ENCODE measurements at places on chromosomes 11 and 22.

DNA sequence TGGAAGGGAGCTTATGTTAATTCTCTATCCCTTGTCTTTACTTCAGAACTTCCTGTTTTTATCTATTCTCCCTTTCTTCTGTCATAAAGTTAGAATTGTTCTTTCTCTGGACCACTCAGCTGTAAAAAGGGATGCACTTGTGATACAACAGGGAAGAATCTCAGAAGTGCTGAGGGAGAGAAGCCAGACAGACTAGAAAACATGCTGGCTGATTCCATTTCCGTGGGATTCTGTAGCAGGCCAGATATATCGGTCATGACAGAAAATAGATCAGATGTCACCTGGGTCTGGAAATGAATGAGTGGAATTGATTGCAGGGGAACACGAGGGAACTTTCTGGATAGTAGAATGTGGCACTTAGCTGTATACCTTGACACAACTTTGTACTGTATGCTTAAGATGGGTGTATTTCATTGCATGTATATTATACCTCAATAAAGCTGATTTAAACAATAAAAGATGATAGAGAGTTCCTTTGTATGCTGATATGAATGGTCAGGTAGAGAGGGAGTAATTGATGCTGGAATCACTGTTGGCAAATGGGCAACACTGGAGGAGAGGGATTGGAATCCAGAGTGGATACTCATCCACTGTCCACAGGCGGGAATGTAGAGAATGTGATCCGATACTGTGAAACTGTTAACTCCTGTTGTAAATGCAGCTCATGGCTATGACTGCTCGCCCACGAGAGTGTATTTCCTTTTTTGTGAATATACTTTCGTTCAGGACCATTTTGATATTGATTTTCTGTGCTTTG, 59.6 kb downstream of the ATXN10 start:
- no peak for DNase-seq

DNA sequence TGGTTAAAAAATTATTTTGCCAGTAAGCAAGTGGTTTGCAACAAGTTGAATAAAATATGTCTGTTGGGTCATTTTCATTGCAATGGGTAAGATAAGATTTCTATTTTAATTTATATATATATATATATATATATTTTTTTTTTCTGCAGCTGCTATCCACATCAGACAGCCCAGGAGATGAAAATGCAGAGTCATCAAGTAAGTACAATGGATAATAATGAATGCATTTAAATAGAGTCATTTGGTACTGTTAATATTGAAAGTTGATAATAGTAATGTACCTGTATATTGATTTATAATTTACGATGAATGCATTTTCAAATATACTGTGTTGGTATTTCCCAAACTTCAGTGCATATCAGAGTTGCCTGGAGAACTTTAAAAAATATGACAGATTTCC, 11.5 kb downstream of the BIRC3 start:
- DNase-seq: no peak

DNA sequence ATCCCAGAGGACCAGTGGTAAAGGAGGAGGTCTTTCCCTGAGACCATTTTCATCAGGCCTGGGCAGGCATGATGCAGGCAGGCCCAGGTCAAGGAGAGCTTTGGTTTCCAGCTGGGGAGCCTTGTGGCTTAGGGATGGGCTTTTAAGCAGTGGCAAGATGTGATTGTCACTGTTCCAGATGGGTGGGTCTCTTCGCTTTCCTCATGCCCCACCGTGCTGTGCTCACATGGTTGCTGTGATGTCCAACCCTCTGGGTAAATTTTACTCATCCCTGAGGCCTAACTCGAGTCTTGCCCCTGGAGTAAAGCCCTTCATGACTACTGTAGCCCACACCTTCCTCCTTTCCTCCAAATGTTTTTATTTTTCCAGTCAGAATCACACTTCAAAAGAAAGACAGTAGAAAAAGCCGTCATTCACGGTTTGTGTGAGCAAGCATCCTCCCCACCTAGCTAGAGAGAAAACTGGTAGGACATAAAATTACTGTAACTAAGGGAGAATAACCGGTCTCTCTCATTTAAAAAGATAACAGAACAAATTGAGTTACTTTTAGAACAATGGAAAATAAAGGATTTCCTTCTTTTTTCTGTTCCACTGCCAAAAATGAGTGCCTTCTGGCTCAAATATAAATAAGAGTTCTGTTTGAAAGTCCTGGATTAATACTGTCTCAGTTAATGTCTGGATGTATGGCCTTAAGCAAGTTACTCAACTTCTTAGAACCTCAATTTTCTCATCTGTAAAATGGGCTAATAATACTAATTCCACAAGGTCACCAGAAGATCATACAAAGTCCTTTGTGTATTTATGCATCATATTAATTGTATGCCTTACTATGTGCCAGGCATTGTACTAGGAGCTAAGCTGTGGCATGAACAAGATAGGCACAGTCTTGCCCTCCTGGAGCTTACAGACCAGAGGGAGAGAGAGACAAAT, 84.9 kb downstream of the ME3 start:
- DNase-seq: no peak

DNA sequence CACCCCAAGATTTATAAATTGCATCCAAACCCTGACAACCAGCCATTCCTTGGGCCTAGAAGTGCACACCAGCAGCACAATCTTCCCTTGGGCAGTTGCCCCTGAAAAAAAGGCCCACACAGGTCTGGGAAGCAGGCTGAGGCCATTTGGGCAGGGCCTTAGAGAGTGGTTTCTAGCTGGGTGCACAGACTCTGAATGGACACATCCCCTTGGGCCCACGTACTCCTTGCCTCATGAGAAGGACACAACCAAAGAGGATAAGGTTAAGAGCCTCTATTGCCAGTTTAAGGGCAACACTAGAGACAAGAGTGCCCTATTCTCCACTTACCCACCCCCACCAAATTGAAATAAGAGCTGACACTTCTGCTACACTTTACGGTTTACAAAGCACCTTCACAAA, 933 bp upstream of the PANX3 start:
- no peak for DNase-seq

DNA sequence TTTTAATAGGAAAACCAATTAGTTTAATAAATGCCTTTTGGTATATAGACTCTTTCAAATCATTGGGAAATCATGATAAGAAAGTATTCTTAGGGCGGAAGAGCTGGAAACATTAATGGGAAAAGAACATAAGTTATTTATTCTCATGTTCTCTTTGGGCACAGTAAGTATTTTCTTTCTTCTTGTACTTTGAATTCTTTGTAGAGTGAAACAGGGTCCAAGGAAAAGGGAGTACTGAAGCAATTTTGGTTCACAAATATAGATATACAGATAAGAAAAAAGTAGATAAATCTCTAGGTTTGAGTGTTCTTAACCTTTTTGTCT, 123.2 kb downstream of the MICAL2 start:
- DNase-seq: no peak

- DNase-seq: peak; percentile 27
These were observed 135.1 kb downstream of the BCR start for GRCh38 chr22:23315341-23315917.

GRCh38 chr11:45395421-45395820, 109.3 kb upstream of the SYT13 start:
- DNase-seq: no peak

DNA sequence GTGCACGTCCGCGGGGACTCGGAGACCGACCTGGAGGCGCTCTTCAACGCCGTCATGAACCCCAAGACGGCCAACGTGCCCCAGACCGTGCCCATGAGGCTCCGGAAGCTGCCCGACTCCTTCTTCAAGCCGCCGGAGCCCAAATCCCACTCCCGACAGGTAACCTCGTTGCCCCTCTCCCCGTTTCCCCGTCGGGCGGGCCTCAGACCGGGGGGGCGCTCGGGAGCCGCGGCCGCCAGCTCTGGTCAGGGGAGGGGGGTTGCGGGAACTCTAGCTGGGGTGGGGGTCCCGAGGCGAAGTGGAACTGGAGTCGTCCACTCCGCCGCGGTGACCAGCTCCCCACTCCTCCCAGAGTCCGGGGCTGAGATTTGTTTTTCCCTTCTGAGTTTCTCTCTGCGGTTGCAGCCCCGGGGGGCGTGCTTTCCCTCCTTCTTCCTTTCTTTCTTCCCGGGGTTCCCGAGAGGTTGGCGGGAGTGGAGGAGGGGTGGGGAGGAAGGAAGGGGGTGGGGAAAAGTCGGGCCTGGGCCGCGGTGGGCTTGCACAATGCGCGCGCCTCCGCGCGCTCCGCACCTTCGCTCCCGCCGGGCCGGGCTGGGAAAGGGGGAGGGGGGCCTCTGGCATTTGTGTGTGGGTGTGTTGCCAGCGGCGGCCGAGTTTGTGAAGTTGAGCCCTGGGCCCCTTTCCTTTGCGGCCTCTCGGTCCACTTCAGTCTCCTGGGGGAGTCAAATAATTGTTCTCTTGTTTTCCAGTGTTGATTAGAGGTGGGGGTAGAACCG, 952 bp downstream of the YAP1 start:
- DNase-seq: no peak

DNA sequence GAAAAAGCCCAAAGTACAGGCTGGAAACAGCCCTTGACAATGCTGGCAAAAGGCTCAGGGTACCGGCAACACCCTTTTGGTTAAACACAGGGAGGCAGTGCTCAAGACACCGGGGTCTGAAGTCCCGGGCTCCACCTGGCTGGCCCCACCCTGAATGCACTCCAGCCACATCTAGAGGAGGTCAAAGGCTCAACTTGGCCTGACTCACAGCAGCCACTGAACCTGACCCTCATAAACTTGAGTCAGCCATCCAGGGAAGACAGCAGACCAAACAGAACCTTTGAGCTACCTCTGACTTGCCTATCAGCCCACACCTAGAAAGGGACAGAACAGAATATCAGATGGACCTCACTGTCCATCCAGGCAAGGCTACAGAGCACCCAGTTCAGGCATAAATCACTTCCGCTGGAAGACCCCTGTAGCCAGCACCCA, 3.8 kb downstream of the CFL1 start:
- DNase-seq: no peak

GRCh38 chr11:123690485-123690884, 36.1 kb upstream of the SCN3B start:
- DNase-seq: no peak

- DNase-seq: peak; percentile 43
These were observed 56.7 kb upstream of the RAB38 start for GRCh38 chr11:88231894-88232482.

DNA sequence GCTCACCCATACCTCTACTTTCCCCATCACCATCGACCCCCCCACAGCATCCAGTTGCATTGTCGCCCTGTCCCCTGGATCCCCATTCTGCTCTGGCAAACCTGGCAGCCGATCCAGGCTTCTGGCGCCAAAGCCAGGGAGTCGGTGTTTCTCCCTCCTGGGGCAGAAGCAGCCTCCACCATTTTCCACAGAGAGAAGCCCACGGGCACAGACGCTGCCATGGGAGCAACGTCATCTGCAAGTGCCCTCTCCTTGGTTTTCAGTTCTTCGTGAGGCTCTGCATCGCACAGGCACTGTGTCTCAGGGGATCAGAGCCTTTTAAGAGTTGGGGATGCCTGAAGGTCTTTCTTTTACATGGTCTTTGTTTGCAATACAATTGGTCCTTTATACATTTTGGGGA, 2.3 kb downstream of the YPEL4 start:
- peak; percentile 21 for DNase-seq

- no peak for DNase-seq
These were observed 179.6 kb downstream of the MPPED1 start for GRCh38 chr22:43591380-43591779.

DNA sequence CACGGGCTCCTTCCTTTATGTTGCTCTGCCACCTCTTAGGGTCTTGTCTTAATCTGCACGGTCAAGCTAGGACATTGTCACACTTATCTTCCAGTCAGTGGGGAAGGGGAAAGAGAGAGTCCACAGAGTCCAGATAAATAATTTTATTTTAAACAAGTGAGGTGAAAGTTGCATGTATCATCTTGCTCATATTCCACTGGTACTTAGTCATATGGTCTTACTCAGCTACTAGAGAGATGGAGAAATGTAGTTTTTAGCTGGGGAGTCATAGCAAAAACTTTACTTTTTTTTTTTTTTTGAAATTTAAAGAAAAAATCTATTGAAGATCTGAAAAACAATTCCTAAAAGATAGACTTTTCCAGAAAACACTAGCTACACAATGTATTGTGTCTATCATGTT, 29.0 kb downstream of the PDE3B start:
- DNase-seq: no peak

DNA sequence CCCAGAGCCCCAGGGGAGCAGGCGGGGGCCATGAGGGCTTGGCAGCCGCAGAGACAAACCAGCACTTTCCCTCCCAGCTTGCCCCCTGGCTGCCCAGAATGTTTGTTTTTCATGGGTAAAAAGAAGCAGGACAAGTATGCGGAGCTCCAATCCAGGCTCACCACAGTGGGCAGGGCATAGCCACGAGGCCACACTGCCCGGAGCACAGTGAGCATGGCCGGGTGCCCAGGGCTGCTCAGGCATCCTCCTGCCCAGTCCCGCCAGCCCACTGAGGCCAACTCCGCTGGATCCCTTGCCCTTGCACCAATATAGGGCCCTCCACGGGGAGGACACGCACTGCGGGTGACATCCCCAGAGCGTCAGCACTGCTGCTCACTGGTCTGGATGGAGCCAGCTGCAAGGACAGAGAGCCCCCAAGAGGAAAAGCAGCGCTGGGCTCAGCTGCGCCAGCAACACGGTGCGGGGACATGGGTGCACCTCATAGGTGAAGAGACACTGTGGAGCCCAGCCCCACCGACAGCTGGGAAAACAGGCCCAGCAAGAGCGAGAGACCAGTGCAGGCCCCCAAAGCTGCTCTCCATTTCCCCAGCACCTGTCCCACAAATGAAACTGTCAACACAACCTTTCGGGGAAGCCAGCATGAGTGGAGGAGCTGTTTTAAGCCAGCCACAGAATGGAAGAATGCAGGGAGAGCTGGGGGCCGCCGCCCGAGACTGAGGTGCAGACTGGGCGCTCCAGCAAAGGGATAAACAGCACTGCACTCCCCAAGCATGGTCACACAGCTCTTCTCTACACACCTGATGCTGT, 24.8 kb downstream of the ARVCF start:
- DNase-seq: no peak

- DNase-seq: no peak
These were observed 37.4 kb upstream of the TPBGL start for GRCh38 chr11:75203138-75203537.

DNA sequence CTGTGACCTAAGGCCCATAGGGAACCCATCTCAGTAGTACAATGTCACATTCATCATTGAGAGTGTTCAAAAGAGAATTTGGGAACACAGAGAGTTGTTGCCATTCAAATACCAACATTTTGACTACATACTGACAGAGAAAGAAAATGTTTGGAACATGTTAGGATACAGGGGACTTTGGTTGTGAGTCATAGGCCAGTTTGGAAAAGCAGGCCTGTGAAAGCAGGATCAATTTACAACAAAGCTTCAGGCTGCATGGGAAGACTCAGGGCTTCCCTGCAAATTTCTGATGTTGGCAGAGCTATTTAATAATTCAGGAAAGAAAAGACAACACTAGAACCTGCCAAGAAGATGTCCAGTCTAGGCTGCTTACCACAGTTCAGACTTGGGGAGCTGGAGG, 374 bp downstream of the NLRP10 start:
- DNase-seq: no peak

- DNase-seq: no peak
These were observed 88.4 kb downstream of the CCDC81 start for GRCh38 chr11:86463120-86463519.

GRCh38 chr11:59674291-59674690, 5.5 kb upstream of the PATL1 start:
- DNase-seq: no peak

- no peak for DNase-seq
These were observed 46.1 kb downstream of the RRAS2 start for GRCh38 chr11:14312736-14313438.
